ENCODE measurements at places on chromosomes 11 and 22.

DNA sequence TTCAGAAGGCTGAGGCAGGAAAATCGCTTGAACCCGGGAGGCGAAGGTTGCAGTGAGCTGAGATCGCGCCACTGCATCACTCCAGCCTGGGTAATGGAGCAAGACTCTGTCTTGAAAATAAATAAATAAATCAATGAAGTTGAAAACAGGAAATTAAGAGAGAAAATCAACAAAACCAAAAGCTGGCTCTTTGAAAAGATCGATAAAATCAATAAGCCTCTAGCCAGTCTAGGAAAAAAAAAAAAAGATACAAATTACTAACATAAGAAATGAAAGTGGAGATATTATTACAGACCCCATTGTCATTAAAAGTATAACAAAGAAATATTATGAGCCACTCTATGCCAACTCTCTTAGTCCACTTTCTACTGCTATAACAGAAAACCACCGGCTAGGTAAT lies 48.0 kb upstream of the NUP160 start:
- no peak for DNase-seq

GRCh38 chr11:15233371-15234165 lies 118.8 kb downstream of the INSC start:
- DNase-seq: no peak

GRCh38 chr11:121236115-121237001 lies 56.2 kb upstream of the SC5D start:
- DNase-seq: no peak

DNA sequence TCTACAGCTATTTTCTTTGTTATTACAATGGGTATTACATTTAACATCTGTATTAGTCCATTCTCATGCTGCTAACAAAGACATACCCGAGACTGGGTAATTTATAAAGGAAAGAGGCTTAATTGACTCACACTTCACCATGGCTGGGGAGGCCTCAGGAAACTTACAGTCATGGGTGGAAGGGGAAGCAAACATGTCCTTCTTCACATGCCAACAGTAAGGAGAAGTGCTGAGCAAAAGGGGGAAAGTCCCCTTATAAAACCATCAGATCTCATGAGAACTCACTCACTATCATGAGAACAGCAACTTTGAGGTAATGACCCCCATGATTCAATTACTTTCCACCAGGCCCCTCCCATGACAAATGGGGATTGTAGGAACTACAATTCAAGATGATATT lies 16.5 kb upstream of the KMT5B start:
- DNase-seq: no peak

- no peak for DNase-seq
Observed at GRCh38 chr11:65592858-65593517, 2.6 kb downstream of the KCNK7 start.

- no peak for DNase-seq
Observed at GRCh38 chr11:130282111-130282510, 32.6 kb downstream of the ZBTB44 start.

DNA sequence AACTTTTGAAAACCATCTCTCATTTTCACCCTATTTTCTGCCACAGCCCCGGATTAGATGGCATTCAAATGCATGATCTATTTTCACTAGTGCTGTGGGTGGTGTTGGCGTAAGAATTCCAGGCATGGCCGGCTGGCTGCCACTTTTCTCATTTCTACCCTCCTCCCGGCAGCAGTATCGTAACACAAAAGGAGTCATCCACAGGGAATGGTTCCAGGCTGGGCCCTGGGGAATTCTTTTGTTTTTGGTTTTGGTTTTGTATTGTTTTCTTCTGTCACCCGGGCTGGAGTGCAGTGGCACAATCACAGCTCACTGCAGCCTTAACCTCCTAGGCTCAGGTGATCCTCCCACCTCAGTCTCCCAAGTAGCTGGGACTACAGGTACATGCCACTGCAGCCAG lies 13.8 kb downstream of the JAML start:
- DNase-seq: no peak

- DNase-seq: no peak
Observed at GRCh38 chr11:94281324-94281723, 23.1 kb upstream of the IZUMO1R start.

DNA sequence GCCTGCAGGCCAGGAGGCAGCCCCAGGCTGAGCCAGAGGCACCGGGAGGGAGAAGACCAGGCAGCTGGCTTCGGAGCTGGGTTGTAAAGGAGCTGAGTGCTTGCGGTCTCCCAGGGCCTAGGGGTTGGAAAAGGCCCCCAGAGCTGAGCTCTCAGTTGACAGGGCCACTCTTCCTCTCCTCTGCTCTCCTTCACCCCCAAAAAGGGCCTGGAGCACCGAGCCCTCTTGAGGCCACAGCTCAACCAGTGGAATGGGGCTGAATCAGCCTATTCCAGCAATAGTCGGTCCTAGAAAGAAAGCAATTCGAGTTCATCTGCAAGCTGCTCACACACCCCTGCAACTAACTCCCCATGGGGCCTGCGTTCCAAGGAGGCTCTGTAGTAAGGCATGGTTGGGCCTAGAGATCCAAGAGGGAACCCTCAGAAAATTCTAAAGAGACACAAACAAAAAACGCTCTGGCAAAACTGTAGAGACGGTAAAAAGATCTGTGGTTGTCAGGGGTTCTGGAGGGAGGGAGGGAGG lies 205.0 kb downstream of the BUD13 start:
- DNase-seq: no peak

DNA sequence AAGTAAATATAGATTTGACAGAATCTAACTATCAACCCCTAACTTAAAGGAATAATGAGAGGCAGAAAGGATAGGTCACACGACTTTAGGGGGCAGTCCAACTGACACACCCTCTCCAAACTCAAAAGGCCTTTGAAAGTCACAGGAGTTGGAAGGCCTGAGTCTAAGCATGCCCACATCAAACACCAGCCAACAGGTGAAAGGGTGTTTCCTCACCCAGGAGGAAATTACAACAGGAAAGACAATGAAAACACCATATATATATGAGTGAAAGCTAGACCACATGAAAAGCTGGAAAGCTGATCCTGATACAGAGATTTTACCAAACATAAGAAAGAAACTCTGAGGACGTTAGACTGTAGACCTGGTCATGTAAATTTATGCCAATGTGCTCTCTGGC lies 10.5 kb upstream of the DEPDC7 start:
- no peak for DNase-seq

DNA sequence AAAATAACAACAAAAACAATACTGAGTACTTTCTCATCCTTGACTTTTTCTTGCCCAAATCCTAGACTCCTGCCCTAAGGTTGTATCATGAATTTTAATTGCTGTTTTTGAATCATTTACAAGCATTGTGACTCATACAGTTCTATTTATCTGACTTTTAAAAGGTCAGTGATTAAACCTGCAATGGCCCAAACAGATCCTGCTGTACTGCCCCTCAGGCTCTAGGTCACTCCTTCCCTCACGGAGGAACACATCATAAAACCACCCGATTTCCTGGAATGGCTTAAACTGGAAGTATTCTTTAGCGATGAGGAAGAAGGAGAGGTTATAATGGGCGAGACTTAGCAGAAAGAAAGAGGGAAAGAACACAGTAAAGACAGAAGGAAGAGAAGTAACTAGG lies 12.3 kb downstream of the ARFGAP3 start:
- no peak for DNase-seq

- DNase-seq: no peak
Observed at GRCh38 chr22:22720724-22721261, 76.4 kb downstream of the GGTLC2 start.

GRCh38 chr11:133926466-133927246 lies 30.1 kb downstream of the IGSF9B start:
- no peak for DNase-seq

DNA sequence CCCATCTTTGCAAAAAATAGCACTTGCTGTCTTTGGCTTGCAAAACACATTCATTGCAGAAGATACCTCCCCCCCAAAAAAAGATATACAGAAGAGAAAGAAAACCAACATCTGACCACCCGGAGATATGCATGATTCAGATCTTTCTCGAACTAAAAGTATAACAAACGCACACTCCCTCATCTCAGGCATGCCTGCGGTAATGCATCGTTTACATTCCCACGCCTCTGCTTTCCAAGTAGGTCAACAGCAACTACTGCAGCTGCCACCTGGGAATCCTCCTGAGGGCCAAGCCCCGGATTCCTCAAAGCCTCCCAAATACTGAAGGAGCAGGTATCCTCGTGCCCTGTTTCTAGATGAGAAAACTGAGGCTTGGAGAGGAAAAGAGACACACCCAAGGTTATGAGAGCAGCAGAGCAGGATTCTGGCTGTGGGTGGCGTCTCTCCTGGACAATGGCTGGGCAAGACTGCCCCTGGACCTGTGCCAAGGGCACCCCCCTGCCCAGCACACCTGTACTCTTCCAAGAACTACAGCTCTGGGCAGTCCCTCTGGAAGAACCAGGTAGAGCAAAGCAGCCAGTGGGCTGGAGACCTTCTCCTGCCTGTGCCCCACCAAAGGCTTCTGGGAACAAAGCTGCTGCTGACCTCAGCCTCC lies 38.1 kb downstream of the NUP50 start:
- no peak for DNase-seq

- peak; percentile 59 for DNase-seq
Observed at GRCh38 chr22:27107824-27108223, 450.4 kb downstream of the MIAT start.

GRCh38 chr11:35235936-35236666 lies 97.1 kb downstream of the CD44 start:
- no peak for DNase-seq

- DNase-seq: no peak
Observed at GRCh38 chr11:96474263-96474662, 84.5 kb downstream of the JRKL start.

All from NCI-H510A (cell line).